BE2C (cell line): ENCODE measurements at places on chromosomes 4 and X.

DNA sequence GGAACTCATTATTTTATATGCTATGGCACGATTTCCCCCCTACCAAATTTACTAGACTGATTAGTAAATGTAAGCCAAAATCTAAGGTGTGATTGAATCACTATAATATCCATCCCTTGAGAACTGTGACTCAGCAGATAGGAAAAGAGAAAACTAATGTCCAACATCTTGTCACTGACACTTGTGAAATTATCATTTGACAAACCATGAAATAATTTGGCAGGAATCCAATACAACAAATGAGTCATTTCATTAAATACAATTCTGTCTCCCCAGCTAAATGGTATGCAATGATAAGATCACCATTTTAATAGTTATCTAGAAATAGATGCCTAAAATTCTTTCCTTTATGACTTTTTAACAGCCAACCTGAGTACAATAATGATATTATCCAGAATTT lies 462.3 kb downstream of the DMD start:
- no peak for DNase-seq

GRCh38 chr4:108047199-108047598 lies 57.5 kb downstream of the HADH start:
- DNase-seq = no peak

DNA sequence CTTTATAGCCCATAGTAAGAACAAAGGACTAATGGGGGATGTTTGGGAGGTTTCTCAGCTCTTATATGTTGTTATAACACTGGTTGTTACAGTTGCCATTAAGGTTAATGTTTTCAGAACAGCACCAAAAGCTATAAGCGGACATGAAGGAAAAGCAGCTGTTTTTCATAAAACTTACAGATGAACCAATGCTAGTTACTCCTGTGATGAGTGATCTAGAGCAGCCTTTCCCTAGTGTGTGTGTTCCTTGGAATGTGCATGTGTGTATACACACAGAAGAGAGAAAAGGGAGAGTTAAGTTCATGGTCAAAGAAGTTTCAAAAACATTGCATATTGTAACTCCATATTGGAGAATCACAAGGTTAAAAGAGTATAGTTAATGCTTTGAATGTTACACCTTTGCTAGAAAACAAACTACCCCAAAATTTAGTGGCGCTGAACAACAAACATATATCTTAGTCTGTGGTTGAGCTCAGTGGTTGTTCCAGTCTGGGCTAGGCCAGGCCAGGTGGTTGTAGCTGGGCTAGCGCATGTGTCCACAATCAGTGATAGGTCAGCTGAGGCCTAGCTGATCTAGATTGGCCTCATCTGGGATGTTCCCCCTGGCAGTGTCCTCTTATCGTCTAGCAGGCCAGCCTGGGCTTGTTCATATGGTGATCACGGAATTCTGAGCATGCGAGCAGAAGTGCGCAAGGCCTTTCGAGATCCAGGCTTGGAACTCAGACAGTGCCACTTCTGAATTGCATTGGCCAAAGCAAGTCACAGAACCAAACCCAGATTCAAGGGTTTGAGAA lies 151.0 kb downstream of the NHS start:
- DNase-seq = no peak

DNA sequence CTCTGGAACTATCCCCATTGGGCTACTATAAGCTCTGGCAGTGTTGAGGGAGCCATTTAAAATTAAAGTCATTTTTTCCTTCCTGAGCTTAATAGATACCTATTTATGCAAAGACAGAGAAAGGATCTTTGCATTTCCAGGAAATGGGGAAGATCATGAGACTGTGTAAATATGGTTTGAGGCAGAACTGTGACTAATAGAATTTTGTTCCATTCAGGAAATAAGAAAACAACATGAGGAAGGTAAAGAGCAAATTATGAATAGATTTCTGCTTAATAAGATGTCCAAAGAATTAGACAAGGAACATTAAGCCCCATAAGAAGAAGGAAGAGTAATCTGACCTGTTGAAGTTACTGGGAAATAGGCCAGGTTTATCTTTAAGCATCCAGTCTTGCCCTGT lies 17.8 kb upstream of the TBC1D19 start:
- DNase-seq = no peak

DNA sequence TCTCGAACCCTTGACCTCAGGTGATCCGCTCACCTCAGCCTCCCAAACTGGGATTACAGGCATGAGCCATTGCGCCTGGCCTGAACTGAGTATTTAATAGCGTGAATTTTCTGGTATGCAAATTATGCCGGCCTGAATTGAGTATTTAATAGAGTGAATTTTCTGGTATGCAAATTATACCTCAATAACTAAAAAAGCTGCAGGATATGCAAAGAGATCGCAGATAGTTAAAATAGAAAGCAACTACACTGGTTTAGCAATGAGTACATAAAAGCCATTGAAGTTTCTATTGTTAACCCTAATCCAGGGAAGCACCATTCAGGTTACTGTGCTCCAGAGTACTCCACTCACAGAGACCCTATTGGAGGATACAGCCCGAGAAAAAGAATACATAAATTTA lies 22.8 kb downstream of the FBXW7 start:
- DNase-seq = no peak

DNA sequence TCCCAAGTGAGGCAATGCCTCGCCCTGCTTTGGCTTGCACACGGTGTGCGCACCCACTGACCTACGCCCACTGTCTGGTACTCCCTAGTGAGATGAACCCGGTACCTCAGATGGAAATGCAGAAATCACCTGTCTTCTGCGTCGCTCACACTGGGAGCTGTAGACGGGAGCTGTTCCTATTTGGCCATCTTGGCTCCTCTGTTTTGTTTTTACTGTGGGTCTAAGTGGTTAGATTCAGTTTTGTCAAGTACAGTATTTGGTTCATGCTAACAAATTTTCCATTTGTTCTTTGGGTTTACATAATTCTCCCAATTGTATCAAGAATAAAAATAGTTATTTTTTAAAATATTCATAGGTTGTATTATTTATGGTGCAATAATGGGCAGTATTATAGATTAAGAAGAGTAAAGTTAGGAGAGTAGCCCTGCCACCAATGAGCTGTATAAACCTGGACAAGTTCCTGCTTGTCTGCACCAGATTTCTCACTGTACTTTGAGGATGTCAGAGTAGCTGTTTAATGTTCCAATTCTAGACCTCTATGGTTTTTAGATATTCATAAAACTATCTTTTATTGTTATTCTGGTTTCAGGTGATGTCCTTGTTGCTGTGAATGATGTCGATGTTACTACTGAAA lies 23.4 kb downstream of the INTU start:
- DNase-seq = no peak

DNA sequence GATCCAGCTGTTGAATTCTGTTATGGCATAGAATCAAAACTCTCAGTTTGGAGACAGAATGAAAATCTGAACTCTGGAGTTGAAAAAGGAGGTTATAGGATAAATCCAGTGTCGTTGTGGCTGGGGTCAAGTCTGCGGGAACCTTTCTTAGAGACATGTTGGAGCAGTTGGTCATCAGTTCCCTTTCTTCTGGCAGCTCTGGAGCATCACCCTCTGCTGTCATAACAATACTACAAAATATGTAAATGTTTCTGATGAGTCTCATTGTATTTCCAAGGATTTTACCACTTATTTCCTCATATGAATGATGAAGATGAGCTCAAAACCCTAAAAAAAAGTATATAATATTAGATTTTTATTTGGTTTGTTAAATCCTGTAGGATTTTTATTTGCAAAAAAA lies 7.5 kb downstream of the TLR10 start:
- no peak for DNase-seq

GRCh38 chr4:31390849-31391248 lies 670.7 kb downstream of the PCDH7 start:
- no peak for DNase-seq

GRCh38 chr4:6909970-6910339 lies 329 bp downstream of the TBC1D14 start:
- DNase-seq = no peak

DNA sequence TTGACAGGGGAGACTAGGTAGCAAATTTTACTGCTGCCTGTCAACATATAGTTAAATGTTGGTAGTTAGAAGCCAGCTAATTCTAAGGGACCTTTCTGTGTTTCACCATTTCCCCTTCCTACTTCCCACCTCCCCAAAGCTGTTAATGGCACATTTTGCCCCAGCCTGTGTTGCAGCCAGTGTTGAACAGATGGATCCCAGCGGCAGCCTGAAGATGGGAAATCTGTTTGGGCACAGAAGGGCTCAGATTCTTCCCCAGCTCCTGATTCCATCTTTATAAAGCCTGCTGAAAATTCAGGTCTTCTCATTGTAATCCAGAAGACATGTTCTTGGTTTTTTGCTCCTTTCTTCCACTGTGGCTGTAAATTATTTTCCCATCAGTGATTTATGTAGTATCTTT lies 89.0 kb downstream of the SPRY1 start:
- no peak for DNase-seq

GRCh38 chrX:50635817-50636365 lies 165.3 kb upstream of the DGKK start:
- DNase-seq = peak; percentile 77

DNA sequence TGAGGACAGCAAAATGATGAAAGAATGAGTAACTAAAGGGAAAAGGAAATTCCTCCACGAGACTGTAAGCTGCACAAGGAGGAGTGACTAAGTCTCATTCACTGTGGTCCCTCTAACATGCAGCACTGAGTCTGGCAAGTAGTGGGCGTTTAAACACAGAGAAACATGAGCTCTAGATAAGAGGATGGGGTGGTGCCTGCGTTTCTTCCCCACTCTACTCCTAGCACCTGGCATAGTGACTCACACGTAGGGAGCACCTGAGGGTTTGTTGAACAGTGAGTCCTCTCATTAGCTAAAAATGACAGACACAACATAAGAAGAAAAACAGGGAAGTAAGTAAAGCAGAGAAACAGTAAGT lies 105.8 kb upstream of the CBR4 start:
- DNase-seq = no peak

DNA sequence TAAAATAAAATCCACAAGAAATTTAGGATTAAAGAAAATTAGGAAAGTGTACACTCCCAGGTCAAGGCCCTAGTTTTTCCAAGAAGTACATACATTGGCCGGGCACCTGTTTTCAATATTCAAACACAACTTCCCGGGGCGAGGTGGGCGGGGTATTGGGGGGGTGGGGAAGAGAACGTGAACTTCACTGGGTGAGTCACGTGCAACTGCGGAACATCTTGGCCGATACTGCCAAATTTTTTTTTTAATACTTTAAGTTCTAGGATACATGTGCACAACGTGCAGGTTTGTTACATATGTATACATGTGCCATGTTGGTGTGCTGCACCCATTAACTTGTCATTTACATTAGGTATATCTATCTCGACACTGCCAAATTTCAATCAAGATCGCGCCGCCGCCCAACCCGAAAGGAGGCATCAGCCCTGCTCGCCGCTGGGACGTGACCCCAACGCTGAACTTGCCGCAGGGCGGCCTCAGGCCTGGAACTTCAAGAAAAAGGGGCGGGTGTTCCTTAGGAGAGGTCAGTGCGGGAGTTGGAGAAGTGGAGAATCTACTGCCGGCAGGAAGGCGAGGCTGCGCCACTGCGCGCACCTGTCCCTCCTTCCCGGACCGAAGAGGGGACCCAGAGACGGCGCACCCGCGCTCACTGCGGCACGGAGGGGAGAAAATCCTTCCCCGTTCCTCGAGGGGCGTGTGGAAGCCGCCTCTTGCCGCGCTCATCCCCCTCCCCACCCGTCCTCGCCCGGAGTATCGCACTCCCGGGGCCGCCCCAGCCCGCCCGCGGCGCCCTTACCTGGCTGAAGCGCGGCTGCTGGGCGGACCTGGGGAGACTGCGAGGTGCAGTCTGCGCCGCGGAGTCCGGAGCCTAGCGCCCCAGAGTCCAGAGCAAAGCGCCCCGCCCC lies at the start of gene TEC:
Gene TEC, minus strand, starts transcription at position 883 of the 905 bp plus-strand sequence. CDS start 41,224 bp downstream, outside the sequence.
- no peak for DNase-seq

DNA sequence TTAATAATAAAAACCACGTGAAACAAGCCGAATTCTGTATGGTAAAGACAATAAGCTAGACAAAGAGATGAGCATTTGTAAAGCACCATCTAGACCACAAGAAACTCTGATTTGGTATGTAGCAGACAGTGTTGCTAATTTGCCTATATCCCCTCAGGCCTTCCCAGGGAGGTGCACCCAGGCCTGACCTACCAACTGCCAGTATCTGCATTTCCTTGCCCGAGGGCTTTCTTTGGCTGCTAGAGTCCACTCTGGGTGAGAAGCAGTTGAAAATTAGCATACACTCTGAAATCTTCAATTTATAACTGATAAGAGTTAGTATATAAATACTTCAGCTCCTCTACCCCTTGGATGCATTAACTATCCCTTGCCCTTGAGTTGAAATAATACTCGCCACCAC lies 37.4 kb upstream of the IL1RAPL1 start:
- DNase-seq = no peak

GRCh38 chr4:1049591-1049905 lies 38.1 kb downstream of the FGFRL1 start:
- DNase-seq = no peak

DNA sequence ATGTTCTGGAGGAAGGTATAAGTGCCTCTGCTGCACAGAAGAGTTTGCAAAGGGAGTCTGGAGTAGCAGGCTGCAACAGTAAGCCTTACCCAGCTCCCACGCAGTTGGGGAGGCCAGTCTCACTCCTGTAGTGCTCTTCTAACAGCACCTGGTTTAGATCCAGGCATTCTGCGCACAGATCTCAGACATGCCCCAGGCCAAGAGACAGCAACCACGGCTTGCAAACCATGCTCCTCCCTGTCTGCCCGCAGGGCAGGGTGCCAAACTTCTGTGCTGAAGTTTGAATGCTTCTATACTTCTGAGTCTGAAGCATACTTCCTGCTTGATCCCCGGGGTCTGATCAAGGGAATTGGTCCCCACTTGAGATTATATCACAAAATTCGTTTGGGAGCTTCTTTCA lies 106.3 kb downstream of the LINC00632 start:
- peak; percentile 37 for DNase-seq

DNA sequence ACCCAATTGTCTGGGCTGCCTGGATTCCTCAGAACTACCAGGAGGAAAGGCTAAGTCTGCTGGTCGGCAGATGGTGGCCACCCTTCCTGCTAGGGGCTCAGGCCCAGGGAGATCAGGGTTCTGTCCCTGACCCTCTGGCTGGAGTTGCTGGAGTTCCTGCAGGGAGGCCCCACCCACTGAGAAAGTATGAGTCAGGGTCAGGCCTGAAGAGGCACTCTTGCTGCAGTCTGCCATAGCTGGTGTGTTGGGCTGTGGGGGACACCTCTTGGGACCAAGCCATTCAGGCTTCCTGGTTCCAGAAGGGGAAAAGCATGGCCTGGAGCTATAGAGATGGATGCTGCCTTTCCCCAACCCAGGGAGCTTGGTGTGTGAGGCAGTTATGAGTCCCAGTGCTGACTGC lies 40.4 kb upstream of the PCDH18 start:
- no peak for DNase-seq

DNA sequence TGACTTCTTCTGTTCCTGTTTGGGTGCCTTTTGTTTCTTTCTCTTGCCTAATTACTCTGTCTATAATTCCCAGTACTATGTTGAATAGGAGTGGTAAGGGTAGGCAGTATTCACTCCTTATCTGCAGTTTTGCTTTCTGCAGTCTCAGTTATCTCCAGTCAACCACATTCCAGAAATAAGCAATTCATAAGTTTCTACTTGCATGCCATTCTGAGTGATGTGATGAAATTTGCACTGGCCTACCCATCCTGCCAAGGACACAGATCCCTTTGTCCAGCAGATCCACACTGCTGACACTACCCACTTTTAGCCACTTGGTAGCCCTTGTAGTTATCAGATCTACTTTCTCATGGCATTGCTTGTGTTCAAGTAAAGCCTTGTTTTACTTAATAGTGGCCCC lies 971.6 kb upstream of the INTU start:
- DNase-seq = no peak

- DNase-seq = no peak
Measured at GRCh38 chr4:146389561-146389960, 132.2 kb downstream of the SLC10A7 start.

- no peak for DNase-seq
Measured at GRCh38 chr4:20809812-20810211, 109.6 kb downstream of the PACRGL start.
